Aorta (tissue), 5 donors: ENCODE measurements at places on chromosomes 7 and 10.

DNA sequence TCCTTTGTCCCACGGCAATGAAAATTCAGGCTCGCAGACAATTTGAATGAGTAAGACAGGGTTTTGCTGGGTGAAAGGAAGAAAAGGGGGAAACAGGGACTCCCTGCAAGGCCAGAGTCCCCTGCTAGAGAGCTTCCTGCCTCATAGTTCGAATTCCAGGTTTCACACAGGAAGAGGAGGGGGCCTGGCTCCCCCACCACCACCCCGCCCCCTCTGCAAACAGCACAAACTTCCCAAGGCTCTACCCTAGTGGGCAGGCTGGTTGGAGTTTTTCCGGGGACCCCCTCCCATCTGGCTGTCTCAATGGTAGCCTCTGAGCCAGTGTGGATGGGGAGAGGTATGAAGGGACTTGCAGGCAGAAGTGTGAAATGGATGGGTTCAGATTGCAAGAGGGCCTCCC is 57.4 kb upstream of the NEBL start:
- no peak for DNase-seq

GRCh38 chr7:79979437-79979836 is 155.2 kb upstream of the GNAI1 start:
- no peak for DNase-seq

- peak; percentile 87 for DNase-seq
Observed at GRCh38 chr10:44253769-44254462, 131.0 kb downstream of the CXCL12 start.

DNA sequence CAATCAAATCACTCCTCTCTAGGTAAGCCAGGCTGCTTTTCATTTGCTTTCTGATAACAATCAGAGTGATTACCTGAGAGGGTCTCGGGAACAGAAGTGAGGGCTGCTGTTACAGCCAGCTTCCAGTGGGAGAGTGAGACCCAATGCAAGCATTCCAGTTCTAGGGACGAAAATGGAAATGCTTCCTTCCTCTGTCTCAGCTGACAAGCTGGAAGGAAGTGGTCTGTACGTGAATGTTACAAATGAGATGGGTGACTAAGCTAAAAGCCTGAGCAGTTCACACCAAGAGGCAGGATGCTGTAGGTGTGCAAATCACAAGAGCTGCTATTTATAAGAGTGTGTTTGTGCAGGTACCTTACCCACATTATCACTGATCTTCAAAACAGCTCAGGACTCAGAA is 772.4 kb downstream of the GRID1 start:
- DNase-seq: no peak

DNA sequence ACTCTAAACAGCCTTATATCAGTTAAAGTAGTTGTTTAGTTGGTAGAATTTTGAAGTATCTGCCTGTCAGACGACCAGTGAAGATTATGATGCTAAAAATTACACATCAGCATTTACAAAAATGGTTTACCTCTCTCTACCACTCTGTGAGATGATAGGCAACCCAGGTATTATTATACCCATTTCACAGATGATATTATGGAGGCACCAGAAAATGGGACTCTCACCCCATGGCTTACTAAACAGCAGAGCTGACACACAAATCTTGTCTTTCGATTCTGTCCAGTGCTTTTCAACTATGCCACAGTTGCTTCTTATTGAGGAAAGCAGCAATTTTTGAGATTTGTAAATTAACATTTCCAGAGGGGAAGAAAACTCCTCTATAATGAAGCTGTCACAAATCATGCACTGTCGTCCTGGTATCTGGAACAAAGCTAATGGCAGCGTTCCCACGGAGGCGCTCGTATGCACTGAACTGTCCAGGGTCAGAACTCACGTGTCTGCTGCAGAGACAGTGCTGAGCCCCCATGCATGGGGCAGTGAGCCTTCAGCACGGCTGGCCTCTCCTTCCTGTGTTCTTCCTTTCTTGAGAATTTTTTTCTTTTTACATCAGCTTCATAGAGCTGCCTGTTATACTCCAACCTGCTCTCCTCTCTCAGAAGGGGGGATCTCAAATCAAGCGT is 381.1 kb downstream of the SDK1 start:
- no peak for DNase-seq

GRCh38 chr10:128897401-128898129 is 569.5 kb upstream of the MGMT start:
- DNase-seq: no peak

- no peak for DNase-seq
Observed at GRCh38 chr7:41900532-41900931, 197.6 kb upstream of the INHBA start.

GRCh38 chr7:91892099-91892705 is 11.7 kb upstream of the MTERF1 start:
- DNase-seq: no peak

DNA sequence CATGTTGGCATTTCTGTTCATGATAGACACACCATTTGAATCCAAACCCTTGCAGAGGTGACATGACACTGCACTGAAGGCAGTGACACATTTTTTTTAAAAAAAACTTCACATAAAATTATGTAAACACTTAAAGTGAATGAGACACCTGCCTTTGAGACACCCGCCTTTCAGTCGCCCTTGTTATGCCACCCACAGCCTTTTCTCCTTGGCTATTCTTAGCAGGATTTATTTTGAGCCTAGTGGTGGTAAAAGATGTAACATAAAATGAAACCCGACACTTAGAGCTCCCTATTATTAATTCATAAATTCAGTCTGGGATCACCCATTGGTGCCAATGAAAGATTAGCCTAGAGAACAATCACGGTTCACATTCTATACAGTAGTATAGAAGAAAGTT is 161.3 kb downstream of the DYNC1I1 start:
- no peak for DNase-seq

- DNase-seq: no peak
Observed at GRCh38 chr7:55021053-55021452, 2.2 kb downstream of the EGFR start.

DNA sequence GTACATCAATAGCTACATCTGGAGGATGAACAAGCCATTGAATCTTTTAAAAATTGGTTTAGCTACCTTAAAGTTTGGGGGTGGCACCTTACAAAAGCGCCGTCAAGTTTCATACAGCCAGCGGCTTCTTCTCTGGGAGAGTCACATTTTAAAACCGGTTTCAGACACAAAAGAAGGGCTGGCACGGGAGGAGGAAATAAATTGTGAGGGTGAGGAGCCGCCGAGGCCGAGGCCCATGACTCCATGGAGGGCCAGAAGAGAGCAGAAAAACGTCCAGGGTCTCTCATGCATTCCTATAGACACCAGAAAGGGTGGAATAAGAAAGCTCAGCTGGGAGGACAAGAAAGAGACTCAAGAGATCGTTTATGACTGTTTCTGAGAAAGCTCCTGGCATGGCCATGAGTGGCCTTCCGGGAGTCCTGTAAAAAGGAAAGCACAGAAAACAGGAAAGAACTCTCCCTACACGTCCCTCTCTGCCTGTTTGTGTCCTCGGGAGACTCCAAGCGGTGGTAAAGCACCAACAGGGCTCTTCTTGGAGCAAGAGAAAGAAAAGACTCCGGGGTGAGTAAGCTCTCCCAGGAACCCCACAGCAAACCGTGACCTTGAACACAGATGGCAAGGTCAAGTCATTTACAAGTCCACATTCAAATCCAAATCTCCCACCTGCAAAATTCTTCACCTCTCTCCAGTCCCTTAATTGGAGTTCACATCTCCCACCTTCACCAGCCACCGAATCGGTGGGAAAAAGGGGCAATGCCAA is 1.8 kb downstream of the FRAT2 start:
- peak; percentile 49 for DNase-seq

DNA sequence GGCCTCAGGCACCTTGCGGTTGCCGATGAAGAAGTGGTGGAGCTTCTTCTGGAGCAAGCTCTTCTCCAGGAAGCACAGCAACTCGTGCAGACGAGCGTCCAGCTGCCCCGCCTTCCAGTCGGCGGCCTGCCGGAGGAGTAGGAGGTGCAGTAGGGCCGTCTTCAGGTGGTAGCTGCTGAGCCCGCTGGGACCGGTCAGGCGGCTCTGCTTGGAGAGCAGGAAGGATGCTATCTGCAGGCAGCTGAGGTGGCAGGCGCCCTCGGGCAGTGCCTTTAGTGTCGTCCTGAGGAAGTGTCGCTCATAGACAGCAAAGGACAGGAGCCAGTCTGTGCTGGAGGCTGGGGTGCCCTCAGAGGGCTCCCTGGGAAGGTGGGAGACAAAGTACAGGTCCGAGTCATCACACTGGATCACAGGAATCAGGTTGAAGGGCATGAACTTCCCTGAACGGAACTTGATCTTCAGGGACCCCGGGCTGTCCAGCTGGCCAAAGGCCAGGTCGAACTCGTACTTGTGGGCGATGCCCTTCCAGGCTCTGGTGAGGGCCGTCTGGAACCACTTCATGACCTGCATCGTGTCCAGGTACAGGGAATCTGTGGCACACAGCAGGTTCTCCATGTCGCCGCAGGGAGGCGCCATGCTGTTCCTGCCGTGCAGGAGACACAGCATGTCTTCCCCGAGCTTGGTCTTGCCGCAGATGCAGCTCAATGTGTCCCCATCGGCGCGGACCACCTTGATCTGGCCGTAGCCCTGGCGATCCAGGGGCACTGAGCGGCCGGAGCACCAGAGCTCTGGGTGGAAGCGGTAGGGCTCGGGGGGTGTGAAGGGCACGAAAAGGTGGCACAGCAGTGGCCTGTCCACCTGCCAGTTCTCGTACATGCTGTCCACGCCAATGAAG is 23.4 kb downstream of the ITPRIP start:
- no peak for DNase-seq

DNA sequence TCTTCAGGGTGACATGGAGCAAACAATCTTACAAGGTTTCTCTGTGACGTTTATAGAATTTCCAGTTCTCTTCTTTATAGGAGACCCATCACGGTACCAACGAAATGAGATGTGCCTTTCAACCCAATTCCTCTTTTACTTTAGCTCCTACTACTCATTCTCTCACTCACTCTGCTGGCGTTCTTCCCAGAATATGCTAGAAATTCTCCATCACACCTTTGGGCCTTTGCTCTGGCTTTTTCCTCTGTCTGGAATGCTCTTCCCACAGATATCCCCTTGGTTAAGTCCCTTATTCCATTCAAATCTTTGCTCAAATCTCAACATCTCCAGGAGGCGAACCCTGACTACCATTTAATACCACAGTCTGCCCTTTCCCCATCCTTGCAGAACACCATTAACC is 39.0 kb downstream of the SEMA3C start:
- no peak for DNase-seq

GRCh38 chr7:106521541-106521940 is 139.4 kb downstream of the CCDC71L start:
- no peak for DNase-seq

DNA sequence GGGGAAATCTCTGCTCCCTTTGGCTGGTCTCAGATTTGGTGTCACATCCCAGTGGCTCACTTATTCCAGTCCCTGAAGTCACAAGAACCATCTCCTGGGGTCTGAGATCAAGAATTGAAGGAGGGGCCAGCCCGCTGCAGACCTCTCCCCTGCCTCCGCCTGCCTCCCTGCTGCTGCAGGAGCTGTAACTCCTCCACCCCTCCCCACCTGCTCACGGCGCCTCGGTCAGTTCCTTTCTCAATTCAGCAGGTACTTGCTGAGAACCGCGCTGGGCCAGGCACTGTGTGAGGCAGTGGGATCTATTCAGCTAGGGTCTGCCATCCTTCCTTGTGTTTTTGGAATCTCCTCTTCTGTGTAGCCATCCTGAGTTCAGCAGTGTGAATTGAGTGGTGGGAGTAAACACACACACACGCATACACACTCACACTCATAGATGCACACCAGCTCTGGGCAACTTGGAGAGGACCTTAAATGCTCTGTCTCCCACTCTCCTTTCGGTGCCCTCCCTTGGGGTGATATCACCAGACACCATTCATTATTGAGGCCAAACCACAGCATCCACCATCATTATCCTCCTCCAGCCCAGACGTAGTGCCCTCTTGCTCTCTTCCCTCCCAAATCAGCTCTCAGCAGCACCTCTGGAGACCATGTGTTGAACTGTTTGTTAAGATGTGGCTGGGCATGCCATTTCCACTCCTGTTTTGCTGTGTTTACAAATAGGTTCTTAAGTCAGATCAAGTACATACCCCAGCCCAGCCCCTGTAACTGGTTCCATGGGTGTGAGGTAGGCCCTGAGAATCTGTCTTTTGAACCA is 22.0 kb upstream of the ANKRD2 start:
- peak; percentile 71 for DNase-seq

GRCh38 chr7:42174391-42174912 is 62.6 kb downstream of the GLI3 start:
- no peak for DNase-seq

DNA sequence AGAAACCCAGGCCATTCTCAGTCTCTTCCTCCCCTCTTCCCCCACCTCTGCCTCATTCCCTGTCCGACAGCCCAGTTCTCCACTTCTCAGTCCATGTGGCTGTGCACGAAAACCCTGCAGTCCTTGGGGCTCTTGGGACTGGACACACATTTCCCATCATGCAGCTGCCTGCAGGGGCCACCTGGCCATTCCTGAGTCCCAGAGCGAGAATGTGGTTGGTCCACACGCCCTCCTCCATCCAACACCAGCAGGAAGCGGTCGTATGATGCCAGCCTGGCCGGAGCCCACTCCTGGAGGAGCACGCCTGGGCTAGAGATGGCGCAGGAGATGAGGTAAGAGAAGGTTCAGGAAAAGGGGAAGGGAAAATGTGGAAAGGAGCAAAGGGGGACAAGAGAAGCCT is 222.5 kb downstream of the USP6NL start:
- DNase-seq: no peak

- DNase-seq: no peak
Observed at GRCh38 chr10:47033081-47033480, 121.9 kb downstream of the PTPN20 start.

DNA sequence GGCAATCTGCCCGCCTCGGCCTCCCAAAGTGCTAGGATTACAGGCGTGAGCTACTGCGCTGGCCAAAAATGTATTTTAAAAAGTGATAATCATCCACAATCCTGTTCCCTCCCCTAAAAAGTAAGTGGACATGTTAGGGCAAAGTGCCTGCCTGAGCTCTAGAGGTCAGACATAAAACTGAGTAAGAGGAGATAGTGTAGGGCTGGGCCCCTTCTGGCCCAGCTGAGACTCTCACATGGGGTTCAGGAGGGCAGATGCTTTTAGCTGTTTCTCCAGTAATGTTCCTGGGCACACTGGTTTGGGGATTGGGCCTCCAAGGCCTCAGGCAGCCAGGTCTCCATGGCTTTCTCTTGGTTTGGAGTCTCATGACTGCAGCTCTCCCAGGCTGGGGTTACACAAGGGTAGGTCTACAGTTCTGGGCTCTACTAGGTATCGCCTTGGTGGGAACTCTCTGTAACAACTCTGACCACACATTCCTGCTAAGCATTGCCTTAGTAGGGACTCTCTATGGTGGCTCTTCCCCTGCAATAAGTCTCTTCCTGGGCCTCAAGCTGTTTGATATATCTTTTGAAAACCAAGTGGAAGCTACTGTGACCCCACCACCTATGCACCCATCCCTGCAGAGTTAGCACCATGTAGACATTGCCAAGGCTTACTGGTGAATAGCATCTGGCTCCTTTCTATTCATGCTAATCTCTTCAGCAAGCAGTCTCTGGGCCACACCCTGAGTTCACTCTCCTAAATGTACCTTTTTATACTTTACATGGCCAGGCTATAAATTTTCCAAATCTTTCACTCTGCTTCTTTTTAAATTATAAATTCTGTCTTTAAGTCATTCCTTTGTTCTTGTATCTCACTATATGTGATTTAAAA is 6.9 kb upstream of the NUDCD3 start:
- no peak for DNase-seq
